NCI-H1105 (cell line): ENCODE measurements at places on chromosomes 5 and 9.

DNA sequence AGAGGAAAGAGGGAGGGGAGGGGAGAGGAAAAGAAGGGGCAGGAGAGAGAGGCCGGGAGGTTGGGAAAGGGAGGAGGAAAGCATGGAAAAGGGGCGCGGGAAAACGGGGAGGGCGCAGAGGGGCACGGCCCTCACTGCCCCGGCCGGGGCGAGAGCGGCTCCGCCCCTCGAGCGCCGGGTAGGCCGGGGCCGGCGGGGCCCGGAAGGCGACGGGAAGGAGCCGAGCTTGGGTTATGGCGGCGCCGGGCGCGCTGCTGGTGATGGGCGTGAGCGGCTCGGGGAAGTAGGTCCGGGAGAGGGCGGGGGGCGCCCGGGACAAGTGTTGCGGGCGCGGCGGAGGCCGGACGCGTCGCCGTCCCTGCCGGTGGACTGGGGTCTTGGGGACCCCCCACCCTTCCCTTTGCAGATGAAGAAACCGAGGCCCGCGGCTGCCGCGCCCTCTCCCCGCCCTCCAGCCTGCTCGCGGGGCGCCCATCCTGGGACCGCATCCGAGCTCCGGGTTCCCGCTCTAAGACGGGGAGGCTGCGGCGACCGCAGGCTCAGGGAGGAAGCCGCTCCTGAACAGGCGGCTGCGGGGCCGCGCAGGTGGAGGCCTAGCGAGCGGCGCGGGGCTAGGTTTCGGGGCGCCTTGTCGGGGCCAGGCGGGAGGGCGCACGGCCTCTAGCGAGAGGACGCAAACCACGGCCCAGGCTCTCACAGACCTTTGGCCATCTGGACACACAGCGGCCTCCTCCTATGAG lies at the start of gene IDNK:
TSS of gene IDNK (plus strand) at position 205 of the 740 bp plus-strand sequence. CDS start at position 234, 29 bp downstream.
- DNase-seq: peak; percentile 55

- DNase-seq: no peak
These were observed 878 bp upstream of the HMCN2 start for GRCh38 chr9:130264414-130265350.

DNA sequence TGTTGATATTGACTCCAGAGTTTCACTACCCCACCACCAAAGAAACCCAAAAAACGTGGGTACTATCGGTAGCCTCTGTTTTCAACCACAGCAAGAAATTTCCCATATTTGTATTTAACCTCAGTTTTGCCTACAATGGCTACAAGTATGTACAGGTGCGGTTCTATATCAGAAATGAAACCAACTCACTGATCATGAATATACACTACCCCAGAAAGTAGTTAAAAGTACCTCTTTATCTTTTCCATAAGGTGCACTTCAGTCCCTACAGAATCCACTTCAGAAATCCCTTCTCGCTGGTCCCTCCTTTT lies 140.6 kb upstream of the SLC12A2 start:
- DNase-seq: no peak

DNA sequence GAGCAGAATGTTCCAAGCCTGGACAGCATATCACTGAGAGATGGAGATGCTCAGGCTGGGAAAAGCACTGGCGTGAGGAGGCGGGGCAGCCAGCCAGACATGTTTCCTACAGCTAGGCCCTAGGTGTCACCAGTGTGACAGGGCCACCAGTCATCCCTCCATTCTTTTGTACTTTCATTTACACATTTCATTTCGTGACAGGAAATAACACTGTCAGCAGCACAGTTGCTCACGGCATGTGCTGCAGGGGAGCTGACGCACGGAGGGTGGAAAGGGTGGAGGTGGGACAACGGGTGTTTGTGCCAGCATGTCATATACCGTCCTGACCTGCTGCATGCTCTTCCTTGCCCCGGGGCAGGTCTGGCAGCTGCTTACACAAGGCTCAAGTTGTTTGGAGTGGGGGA lies 14.8 kb upstream of the CEMIP2 start:
- no peak for DNase-seq

DNA sequence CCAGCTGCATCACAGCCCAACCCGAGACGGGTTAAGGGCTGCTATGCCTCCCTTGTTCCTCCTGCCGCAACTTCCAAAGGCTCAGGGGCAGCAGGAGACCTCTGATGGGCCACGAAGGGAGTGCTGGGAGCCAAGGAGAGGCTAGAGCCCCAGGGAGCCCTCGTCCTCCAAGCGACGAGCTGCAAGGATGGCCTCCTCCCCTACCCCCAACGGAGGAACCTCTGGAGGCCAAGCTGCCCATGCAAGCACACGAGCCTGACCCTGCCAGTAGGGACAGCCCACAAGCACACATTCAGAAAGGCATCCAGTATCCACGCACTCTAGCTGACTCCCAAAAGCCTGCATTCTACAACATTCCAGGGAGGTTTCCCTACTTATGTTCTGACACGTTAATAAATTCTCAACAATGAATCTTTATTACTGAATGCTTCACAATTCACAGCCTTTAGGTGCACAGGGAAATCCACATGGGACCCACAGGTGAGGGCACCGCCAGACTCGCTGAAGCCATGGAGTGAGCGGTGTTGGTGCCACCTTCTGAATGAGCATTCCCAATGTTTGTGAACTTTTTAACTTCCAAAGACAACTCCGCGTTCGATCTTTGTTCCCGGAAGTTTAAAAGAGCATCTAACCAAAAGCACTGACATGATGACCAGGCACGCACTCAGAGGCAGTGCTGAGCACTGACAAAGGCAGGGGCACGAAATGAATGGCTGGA lies 28.7 kb downstream of the IPPK start:
- no peak for DNase-seq

GRCh38 chr5:102622262-102622661 lies 123.5 kb upstream of the SLCO6A1 start:
- DNase-seq: no peak

- no peak for DNase-seq
These were observed 35.7 kb upstream of the TXN start for GRCh38 chr9:110291921-110292557.
